ENCODE measurements at places on chromosomes 16 and 17. TPM values are rescaled to one million over a fixed set of nuclear protein-coding genes. Genes with fewer than 3 reads are reported as not detected.
A peak's percentile ranks its signal among the peaks of the same experiment; 100 is the strongest.

DNA sequence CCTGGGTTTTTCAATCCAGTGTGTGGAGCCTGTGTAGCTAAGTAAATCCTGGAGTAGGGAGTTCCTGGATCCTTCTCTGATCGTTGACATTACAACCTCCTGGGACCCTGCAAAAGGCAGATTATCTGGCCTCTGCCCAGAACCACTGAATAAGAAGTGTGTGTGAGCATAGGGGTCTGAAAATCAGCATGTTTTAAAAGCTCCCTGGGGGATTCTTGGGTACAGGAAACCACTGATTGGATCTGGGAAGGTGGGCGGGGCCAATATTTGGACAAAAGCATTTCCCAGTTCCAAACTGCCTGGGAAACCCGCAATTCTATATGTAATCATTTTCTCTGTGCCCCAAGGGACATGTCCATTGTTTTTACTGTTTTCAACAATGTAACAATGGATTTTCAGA lies 27.2 kb upstream of the BEAN1 start:
- H3K27me3 ChIP-seq = no peaks in the 10 kb centered on the region
- no peak overlapping the region for H3K27ac ChIP-seq
- no peaks in the 10 kb centered on the region for H3K4me1 ChIP-seq
- no peak for DNase-seq

- no peak overlapping the region for H3K4me3 ChIP-seq
- DNase-seq = peak; percentile 16
- H3K36me3 ChIP-seq = no peaks in the 10 kb centered on the region
- no peaks in the 10 kb centered on the region for H3K4me1 ChIP-seq
- H3K27ac ChIP-seq = no peak overlapping the region
Observed at GRCh38 chr17:33493566-33493965, 200.5 kb upstream of the ASIC2 start.

G6PC1 gene
- total RNA-seq = 0.06 TPM

- no peak overlapping the region for H3K4me3 ChIP-seq
- no peak for DNase-seq
- H3K27me3 ChIP-seq = no peaks in the 10 kb centered on the region
- no peaks in the 10 kb centered on the region for H3K36me3 ChIP-seq
- H3K27ac ChIP-seq = no peak overlapping the region
Observed at GRCh38 chr17:38745545-38745944, 2.6 kb downstream of the PCGF2 start.

GRCh38 chr16:66229651-66230050 lies 136.8 kb upstream of the CDH5 start:
- no peaks in the 10 kb centered on the region for H3K4me1 ChIP-seq
- H3K4me3 ChIP-seq = no peak overlapping the region
- DNase-seq = no peak
- H3K36me3 ChIP-seq = no peaks in the 10 kb centered on the region
- H3K27me3 ChIP-seq = no peaks in the 10 kb centered on the region
- H3K27ac ChIP-seq = no peak overlapping the region

DNA sequence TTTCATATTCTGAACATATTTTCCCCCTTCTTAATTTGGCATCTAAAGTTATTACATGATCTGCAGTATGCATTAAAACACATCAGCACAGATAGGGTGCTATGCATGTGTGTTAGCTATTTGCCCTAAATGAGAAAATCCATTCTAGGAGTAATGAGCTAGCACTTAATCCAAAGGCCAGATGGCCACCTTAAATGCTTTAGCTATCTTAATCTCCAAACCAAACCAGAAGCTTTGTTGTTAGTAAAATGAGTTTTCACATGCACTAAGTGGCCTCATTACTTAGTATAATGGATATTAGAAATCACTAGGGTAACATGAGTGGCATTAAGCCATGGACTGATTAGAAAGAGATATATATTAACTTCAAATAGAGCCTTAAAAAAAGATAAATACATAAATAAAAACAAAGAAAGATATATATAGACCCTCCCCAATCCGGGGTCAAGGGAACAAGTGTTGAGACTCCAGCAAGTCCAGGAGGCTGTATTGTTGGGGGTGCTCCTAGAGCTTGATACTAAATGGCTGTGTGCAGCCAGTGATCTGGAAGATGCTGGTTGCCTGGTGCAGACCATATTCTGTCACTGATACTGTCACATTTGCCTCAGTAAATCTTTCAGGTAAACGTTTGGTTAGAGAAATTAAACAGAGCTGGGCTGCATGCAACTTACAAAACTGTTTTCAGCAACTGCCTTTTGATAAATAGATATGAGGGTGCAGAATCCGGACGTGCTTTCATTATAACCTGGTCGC lies 67.3 kb downstream of the MYH10 start:
- no peaks in the 10 kb centered on the region for H3K4me1 ChIP-seq
- no peak overlapping the region for H3K27ac ChIP-seq
- H3K36me3 ChIP-seq = no peaks in the 10 kb centered on the region
- no peak overlapping the region for H3K4me3 ChIP-seq
- H3K27me3 ChIP-seq = no peaks in the 10 kb centered on the region

- no peak overlapping the region for H3K27ac ChIP-seq
- no peak overlapping the region for H3K4me3 ChIP-seq
- no peaks in the 10 kb centered on the region for H3K4me1 ChIP-seq
- no peaks in the 10 kb centered on the region for H3K36me3 ChIP-seq
- H3K27me3 ChIP-seq = no peaks in the 10 kb centered on the region
Observed at GRCh38 chr16:82497139-82497538, 129.6 kb upstream of the CDH13 start.
